Mucosa of gallbladder (tissue), 1 donor: ENCODE measurements at places on chromosomes 5 and 9. TPM values are rescaled to one million over a fixed set of nuclear protein-coding genes. Genes with fewer than 3 reads are reported as not detected.

- DNase-seq: no peak
Observed at GRCh38 chr5:51194671-51195070, 188.6 kb upstream of the ISL1 start.

DNA sequence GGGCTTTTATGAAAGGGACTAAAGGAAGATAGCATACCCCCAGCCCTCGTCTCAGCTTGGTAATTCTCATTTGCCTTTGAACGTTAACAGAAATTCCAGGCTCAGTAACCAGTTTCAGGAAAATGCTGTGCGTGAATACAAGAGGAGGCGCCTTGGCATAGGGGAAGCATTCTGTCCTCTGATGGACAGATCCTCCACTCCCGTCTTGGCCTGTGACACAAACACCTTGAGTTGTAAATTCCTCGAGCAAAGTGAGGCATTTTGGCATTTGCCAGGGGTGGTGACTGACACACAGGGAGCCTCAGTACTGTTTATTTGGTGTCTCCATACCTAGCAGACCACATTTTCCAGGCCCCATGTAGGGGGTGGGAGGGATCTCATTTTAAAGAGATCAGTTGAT lies 44.8 kb downstream of the APTX start:
- no peak for DNase-seq

GRCh38 chr5:157971571-157972216 lies 112.7 kb upstream of the CLINT1 start:
- DNase-seq: no peak

DNA sequence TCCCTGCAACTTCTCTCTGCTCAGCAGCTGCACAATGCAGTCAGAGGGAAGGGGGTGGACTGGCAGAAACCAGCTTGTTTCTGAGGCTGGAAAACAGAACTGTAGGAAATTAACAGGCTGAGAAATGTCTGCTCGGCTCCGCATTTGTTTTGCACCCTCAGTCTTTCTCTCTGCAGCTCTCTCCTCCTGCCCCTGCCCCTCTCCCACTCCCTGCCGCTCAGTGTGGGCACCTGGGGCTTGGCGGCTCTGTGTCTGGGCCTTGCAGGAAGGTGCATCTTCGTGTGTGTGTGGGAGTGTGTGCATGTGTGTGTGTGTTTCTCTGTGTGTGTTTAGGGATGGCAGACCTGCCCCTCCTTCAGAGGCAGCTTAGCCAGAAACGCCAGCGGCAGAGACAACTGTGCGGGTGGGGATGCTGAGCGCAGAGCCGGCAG lies 53.0 kb downstream of the PCDH1 start:
- DNase-seq: no peak

Gene GFI1B
- 1.3 TPM for total RNA-seq

DNA sequence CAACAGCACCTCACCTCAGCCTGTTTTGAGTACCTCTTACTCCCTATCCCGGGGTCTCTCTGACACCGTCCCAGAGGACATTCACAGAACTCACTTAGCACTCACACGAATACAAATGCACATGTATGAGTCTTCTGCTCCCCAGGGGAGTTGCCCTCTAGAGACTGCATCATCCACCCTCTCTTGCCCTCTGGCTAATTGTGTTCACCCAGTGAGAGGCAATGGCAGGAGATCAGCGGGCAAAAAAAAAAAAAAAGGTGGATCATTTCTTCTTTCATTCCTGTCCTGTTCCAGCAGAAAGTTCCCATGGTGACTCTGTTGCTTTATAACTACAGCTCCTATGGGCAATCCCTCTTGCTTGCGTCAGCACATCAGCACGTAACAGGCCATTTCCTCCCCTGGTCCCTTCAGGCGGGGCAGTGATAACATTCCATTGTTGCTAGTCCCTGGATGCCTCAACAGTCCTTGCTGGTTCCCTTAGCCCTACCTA lies 23.5 kb upstream of the SNX2 start:
- no peak for DNase-seq

GRCh38 chr5:36630201-36631145 lies 24.1 kb downstream of the SLC1A3 start:
- no peak for DNase-seq

DNA sequence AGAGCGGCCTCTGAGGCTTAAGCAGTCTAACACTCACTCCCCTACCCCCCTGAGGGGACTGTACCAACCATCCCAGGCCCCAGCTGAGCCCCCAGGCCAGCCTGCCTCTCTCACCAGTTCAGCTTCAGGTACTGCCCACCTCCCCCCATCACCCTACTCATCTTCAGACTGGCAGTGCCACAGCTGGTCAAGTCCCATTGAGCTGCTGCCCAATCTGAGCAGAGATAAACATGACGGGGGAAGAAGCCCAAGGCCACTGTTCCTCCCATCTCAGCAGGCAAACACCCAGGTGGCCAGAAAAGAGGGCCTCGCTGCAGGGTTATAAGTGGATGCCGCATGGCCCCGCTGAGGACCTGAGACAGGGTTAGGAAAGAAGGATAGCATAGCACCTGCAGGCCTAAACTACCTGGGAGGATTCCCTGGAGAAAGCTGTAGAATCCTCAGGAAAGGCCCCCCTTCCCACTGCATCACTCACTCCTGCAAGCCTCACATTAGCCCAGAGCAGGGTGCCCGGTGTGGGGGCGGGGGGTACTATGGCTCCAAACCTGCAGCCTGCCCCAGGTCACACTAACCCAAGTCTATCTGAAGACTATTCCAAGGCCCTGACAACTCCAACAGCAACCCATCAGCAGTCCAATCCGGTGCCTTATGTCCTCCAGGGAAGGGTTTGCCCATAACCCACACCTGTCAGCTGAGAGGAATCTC lies 3.6 kb downstream of the B4GALT1 start:
- DNase-seq: no peak

Gene SLC35D2
- 70.0 TPM for total RNA-seq

Gene SHOC1
- total RNA-seq: not detected

Gene SLC27A4
- 50.4 TPM for total RNA-seq

DNA sequence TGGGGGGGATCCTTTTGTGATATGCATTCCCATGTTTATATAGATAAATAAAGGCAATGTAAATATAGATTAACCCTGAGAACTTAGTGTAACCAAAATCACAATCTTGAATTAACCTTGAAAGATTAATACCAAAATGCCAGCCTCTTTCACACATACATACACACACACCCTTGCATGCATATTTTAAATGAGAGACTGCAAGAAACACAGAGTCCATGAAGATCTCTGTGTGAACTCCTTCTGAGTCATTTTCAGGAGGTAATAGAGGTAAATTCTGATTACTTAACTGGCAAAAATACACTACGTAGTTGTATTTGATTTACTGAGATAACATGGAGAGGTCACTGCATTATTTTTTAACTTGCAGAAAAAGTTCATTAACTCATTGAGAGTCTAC lies 118.0 kb downstream of the SLF1 start:
- no peak for DNase-seq

DNA sequence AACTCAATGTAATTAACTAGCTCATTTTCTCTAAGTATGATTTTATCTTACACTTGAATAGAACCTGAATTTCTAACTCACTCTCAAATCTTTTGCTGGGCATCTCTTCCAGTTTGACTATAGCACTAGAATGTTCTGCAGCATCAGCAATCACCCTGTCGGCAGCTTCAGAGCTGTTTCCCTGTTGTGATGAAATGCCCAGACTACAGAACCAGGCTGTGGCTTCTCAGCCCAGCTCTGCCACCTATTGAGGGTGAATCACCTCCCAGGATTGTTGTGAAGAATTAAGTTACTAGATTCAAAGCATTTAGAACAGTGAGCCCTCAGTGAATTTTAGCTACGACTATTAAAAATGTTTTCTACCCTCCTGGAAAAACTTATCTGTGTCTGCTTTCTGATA lies 90.4 kb upstream of the ANKRD55 start:
- peak; percentile 55 for DNase-seq

Gene TAF11L5
- not detected for total RNA-seq
